ENCODE measurements at places on chromosomes 6 and 20. TPM values are rescaled to one million over a fixed set of nuclear protein-coding genes. Genes with fewer than 3 reads are reported as not detected.

GRCh38 chr6:130913120-130913519, 85.9 kb downstream of the SMLR1 start:
- no peak overlapping the region for H3K4me3 ChIP-seq
- H3K36me3 ChIP-seq = no peaks in the 10 kb centered on the region
- H3K4me1 ChIP-seq = peaks cover 3% of the 10 kb centered on the region
- H3K27me3 ChIP-seq = no peaks in the 10 kb centered on the region
- H3K27ac ChIP-seq = no peak overlapping the region
- DNase-seq = no peak

DNA sequence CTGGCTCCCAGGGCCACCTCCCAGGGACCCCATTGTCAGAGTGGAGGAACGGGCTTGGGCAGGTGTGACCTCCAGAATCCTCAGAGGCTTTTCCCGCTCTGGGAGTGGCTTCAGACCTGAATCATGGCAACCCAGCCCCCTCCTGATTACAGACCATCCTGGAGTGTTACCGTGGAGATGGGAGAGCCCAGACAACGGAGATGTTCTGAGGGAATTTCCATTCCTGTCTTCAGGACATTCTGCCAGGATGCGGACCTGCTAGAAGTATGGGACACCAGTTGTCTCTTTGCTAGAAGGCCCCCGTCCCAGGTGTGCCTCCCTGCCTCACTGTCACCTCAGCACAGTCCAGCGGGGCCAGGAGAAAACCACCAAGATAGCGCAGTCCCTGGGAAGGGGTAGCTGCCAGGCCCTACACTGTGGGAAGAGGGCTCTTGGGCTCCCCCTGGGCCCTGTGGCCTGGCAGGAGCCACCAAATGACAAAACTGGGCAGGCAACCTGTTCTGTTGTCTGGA, 109.9 kb downstream of the PSMB1 start:
- H3K4me3 ChIP-seq = no peak overlapping the region
- H3K4me1 ChIP-seq = peaks cover 23% of the 10 kb centered on the region
- DNase-seq = peak; percentile 8
- H3K36me3 ChIP-seq = no peaks in the 10 kb centered on the region

DNA sequence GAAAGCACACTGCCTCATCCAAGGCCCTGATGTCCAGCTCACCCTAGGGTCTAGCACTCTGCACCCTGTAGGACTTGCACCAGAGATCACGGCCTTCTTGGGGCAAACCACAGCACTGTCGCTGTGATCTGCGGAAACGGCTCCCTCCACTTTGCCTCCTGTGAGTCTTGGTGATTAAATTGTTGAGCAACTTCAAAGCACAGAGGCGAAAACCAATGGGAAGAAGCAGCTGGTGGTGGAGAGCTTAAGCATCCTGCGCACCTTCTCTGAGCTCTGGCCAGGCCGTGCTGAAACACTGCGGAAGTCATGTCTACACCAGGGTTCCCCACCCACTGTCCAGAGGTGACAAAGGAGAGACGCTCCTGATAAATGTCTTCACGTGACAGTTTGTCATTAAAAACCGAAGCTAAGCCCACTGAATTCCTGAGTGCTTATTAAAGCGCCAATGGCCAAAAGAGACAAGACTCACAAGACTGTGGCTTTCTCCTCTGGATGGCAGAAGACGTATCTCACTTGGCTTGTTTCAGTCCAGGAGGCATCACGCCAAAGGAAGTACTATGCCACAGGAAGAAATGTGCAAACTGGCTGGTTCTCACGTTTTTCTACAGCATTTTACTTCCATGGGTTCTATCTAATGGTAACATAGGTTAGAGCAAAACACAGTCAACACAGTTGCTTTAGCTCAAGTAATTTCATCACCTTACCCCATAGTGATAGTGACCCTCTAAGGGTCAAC, 3.1 kb downstream of the RAMACL start:
- no peak overlapping the region for H3K4me3 ChIP-seq
- H3K4me1 ChIP-seq = peaks cover 14% of the 10 kb centered on the region
- no peak for DNase-seq
- no peaks in the 10 kb centered on the region for H3K36me3 ChIP-seq
- H3K27me3 ChIP-seq = no peaks in the 10 kb centered on the region

DNA sequence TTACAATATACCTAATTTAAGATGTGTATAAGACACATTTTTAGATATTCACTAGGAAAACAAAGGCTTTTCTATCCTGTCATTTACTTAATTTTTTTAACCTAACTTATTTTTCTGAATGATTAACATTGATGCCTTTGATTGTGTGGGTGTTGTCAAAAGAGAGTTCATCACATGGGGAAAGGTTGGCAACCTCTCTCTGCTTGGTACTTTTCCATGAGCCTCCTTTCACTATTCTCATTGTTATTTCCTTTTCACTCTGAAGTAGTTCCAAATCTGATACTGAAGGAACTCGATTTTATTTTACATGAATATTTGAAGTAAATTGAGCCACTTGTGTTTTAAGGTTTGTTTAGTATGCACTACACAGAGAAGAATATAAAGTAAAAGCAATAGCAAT, 35.9 kb downstream of the TPD52L1 start:
- no peak overlapping the region for H3K4me3 ChIP-seq
- peaks cover 75% of the 10 kb centered on the region for H3K4me1 ChIP-seq
- peak overlapping the region; percentile 90 for H3K27ac ChIP-seq

DNA sequence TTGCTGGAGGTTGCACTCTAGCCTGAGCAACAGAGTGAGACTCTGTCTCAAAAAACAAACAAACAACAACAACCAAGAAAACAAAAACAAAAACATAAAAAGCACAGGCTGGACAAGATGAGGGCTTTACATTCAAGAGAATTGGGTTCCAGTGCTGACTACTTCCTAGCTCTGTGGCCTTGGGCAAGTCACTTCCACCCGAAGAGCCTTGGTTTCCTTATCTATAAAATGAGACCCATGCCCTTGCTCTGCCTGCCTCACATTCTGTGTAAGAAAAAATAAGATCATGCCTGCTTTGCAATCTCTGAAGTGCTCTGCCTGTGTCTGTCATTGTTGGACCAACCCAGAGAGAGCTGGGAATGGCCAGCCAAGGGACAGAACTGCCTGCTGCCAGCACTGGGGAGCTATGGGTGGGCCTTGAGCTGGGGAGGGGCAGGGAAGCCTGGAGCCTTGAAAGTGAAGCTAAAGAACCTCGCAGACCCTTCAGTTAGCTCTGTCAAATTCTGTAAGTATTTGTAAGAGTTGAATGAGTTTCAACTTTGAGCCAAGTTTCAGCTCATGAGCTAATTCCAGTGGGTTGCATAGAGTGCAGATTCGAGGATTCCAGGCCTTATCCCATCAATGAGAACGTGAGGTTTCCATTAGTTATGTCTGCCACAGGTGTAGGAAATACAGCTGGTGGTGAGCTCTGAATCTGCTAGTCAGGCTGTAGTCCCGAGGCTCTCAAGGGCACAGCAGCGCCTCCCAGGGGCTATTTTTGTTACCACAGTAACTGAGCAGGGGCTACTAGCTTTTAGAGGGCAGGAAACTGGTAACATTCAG, 93.2 kb downstream of the DLGAP4 start:
- H3K36me3 ChIP-seq = no peaks in the 10 kb centered on the region
- H3K27ac ChIP-seq = no peak overlapping the region
- DNase-seq = no peak
- H3K4me1 ChIP-seq = peaks cover 3% of the 10 kb centered on the region
- no peak overlapping the region for H3K4me3 ChIP-seq
- peaks cover 46% of the 10 kb centered on the region for H3K27me3 ChIP-seq

- no peaks in the 10 kb centered on the region for H3K27me3 ChIP-seq
- peaks cover 7% of the 10 kb centered on the region for H3K4me1 ChIP-seq
- H3K36me3 ChIP-seq = no peaks in the 10 kb centered on the region
- no peak overlapping the region for H3K4me3 ChIP-seq
- H3K27ac ChIP-seq = peak overlapping the region; percentile 76
- DNase-seq = peak; percentile 42
These were observed 67.7 kb downstream of the SLC16A10 start for GRCh38 chr6:111154981-111155380.

- H3K27ac ChIP-seq = no peak overlapping the region
- no peaks in the 10 kb centered on the region for H3K4me1 ChIP-seq
- H3K27me3 ChIP-seq = no peaks in the 10 kb centered on the region
- H3K4me3 ChIP-seq = no peak overlapping the region
- no peaks in the 10 kb centered on the region for H3K36me3 ChIP-seq
These were observed 229.2 kb downstream of the COL12A1 start for GRCh38 chr6:74976701-74977100.

DNA sequence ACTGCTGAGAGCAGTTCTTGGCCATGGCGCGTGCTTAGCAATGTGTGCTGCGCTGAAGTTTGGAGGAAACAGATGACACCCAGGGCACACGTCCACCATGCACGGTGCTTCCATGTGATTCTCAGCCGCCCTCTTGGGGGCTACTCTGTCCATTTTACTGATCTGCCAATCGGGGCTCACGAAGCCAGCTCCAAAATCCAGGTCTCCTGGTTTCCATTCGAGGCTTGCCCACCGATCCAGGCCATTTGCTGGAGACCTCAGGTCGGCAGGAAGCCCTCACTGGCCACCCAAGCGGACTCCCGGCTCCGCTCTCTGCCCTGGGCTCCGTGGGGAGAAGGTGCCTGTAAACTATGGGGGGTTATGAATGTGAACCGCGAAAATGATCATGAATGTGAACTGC, 11.7 kb upstream of the FRMD1 start:
- H3K36me3 ChIP-seq = no peaks in the 10 kb centered on the region
- no peak for DNase-seq
- H3K4me3 ChIP-seq = no peak overlapping the region
- no peak overlapping the region for H3K27ac ChIP-seq

DNA sequence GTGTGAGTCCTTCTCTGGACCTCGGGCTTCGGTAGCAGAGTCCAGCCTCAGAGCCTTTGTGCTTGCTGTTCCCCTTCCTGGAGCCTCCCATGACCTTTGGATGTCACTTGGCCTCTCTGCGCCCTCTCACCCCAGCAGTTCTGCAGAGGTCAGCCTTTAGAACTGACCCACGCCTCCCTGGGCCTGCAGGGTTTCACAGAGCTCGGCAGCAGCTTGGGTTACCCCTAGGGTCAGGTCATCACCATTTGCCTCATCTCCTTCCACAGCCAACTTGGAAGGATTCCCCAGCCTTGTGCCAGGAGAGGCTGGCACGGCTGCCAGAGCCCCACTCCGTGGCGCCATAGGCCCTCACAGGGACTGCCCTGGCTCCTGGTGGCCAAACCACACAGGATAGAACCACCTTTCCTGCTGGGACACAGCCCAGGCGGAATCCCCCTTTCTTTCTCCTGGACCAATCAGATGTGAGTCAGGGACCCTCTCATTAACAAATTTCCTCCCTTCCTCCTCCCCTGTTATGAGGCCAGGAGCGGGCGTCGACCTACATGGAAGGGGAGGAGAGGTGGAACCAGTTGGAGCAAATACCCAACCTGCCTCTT, 13.9 kb upstream of the SIRPA start:
- DNase-seq = peak; percentile 53
- no peaks in the 10 kb centered on the region for H3K36me3 ChIP-seq
- H3K4me1 ChIP-seq = peaks cover 10% of the 10 kb centered on the region
- H3K4me3 ChIP-seq = no peak overlapping the region
- H3K27ac ChIP-seq = no peak overlapping the region
- H3K27me3 ChIP-seq = no peaks in the 10 kb centered on the region

- no peaks in the 10 kb centered on the region for H3K27me3 ChIP-seq
- no peaks in the 10 kb centered on the region for H3K36me3 ChIP-seq
- no peak for DNase-seq
- H3K4me3 ChIP-seq = no peak overlapping the region
- H3K4me1 ChIP-seq = no peaks in the 10 kb centered on the region
These were observed 54.1 kb upstream of the FYN start for GRCh38 chr6:111927321-111927720.

DNA sequence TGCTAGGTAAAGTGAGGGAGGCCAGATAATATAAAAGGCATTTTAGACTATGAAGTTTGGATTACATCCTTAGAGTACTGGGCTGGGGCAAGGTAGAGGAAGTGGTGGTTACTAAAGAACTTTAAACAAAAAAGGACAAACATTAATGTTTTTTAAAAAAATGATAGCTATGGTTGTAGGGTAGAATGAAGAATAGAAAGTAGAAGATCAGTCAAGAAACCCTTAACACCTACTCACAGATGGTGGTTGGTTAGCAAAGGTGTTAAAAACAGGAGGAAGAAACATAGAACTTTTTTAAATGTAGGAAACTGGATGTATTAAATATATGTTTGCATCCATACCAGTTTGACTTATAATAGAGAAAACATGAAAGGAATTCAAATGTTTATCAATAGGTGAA, 80.7 kb upstream of the ELOVL5 start:
- no peaks in the 10 kb centered on the region for H3K4me1 ChIP-seq
- DNase-seq = no peak
- no peaks in the 10 kb centered on the region for H3K36me3 ChIP-seq
- H3K27me3 ChIP-seq = no peaks in the 10 kb centered on the region
- H3K4me3 ChIP-seq = no peak overlapping the region

DNA sequence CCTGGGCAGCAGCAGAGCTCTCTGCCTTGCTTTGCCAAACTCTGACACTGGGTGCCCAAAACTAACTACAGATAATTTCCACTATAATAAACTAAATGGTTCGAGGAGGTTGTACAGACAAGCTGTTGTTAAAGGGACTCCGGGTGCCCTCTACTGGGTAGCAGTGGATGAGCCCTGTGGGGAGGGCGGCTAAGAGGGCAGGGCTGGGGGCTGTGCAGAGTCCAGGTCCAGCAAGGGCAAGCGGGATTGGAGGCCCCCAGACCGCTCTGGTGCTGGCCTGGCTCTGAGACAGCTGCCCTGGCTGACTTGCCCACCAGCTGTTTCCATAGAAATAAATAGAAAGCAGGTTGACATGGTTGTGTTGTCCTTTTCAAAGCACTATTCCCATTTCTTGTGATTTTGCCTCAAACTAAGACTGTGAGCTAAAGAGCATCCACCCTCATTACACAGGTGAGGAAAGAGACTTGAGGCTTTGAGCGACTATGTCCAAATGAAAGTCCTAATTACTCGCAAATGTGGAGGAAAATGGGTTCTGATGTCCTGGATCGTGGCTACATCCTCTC, 167.6 kb upstream of the CST7 start:
- H3K4me3 ChIP-seq = no peak overlapping the region
- H3K27me3 ChIP-seq = no peaks in the 10 kb centered on the region

GRCh38 chr6:167833396-167833763, 6.7 kb downstream of the AFDN start:
- DNase-seq = no peak
- H3K27me3 ChIP-seq = no peaks in the 10 kb centered on the region
- H3K36me3 ChIP-seq = no peaks in the 10 kb centered on the region
- no peak overlapping the region for H3K27ac ChIP-seq

GRCh38 chr6:117432273-117432672, 6.5 kb upstream of the ROS1 start:
- no peaks in the 10 kb centered on the region for H3K36me3 ChIP-seq
- H3K4me3 ChIP-seq = no peak overlapping the region
- H3K4me1 ChIP-seq = no peaks in the 10 kb centered on the region

GRCh38 chr6:42429836-42430235, 21.9 kb downstream of the TRERF1 start:
- no peak overlapping the region for H3K4me3 ChIP-seq
- no peaks in the 10 kb centered on the region for H3K4me1 ChIP-seq
- H3K27ac ChIP-seq = no peak overlapping the region

The MUC22 gene
- 0.11 TPM for total RNA-seq

The LY86 gene
- total RNA-seq = 0.49 TPM

The OPRM1 gene
- not detected for total RNA-seq

The SMLR1 gene
- total RNA-seq = not detected

The NDUFAF4 gene
- total RNA-seq = 33.1 TPM

The FRS3 gene
- total RNA-seq = 6.9 TPM

The C20orf141 gene
- total RNA-seq = not detected

The NRN1 gene
- 9.9 TPM for total RNA-seq

The OR2J1 gene
- total RNA-seq = not detected

Data from gastrocnemius medialis (tissue), 4 donors.